ENCODE measurements at places on chromosomes 2 and 18. TPM values are rescaled to one million over a fixed set of nuclear protein-coding genes. Genes with fewer than 3 reads are reported as not detected.
A peak's percentile ranks its signal among the peaks of the same experiment; 100 is the strongest.

DNA sequence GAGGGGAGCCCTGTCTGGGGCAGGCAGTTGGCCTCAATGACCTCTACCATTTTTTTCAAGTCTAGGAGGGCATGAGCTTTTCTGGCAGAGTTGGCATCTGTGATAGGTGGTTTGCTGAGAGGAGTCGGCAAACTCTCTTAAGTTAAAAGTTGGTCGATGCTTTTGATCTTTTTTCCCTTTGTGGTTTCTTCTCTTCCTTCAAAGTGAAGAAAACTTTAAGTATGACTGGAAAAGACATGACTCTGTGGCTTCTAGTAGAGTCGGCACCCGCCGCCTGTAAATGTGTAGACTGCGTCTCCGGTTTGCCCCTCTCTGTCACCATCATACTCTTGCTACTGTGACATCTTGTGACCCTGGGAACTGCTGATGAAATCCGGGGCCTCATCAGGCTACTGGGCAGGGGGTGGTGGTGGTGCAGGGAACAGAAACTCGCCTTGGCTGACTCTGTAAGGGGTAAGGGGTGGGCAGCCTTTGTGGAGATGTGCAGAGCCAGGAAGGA lies 21.1 kb downstream of the INPP5D start:
- peak; percentile 68 for DNase-seq

DNA sequence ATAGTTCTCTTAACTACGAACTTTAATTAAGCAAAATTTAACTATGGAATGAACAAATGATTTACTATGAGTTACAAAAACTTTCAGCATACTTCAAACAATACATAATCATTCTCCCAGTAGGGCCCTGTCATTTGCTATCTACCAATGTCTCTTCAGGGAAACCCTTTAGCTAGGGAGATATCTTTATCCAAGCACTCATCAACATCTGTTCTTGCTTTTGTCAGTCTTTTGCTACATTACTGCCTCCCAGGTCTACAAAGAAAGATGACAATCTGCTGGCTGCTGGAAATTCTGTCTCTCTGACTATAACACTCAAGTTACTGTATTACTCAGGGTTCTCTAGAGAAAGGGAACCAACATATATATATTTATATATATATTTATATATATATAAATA lies 1626.3 kb upstream of the CELF4 start:
- DNase-seq, result no peak

DNA sequence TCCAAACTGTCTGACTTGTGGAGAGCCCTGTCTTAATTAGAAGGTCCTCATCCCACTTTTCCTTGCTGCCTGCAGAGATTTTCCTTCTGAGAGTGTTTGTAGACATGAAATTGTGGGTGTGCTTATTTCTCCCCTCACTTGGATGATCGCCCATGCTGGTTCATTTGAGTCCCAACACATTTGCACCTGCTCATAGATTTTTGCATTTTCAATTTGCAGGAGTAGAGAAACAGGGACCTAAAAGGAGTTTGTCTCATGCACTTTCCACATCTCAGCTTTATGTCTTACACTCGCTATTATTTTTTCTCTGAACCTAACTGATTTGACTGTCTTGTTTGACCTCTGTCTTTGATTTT lies 33.2 kb upstream of the FHL2 start:
- DNase-seq, result no peak

- no peak for DNase-seq
Measured at GRCh38 chr18:47677952-47678351, 252.5 kb downstream of the SMAD2 start.

- DNase-seq, result no peak
Measured at GRCh38 chr2:74619651-74620297, 28.4 kb downstream of the M1AP start.

- no peak for DNase-seq
Measured at GRCh38 chr18:3603421-3604234, 153.7 kb downstream of the TGIF1 start.

DNA sequence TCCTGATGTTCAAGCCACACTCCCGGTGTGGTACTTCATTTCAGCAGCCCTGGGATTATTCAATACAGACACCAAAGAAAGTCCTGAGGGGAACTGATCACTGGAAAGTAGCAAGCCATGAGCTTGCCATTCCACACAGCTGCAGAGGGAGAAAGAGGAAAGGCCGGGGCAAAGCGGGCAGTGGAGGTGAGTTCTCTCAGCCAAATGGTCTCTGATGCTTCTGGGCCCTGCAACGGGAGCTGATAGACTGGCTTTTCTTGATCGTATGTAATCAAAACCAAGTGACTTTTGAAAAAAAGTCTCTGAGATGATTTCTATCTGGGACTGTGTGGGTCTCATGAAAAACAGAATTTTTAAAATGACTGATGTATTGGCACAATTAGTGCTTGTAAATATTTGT lies 152.9 kb downstream of the ALPK2 start:
- DNase-seq, result no peak

DNA sequence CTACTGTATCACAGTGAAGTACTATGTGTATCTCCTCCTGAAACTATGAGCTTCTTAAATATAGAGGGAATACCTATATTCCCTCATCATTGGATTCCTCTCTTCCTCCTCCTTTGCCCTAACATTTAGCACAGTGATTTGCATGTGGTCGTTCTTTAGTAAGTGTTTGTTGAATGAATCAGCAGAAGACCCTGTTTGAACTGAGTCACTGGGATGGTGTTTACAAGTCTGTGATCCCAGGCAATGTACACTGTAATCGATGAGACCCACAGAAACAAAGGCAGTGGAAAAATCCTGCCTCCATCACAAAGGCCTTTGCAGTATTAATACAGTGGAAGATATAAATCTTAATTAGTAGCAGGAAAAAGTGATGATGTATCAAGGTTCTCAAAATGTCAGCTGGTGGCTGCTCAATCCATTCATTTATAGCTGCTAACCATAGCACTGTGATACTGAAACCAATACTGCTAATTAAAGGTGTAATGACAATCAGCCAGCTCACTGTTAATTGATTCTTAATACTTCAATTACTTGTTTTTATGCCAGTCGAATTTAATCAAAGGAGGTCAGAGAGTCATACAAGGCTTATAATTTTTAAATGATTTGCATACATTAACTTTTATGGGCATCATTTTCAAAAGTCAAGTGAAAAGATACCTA lies 20.8 kb upstream of the MYO3B start:
- no peak for DNase-seq

DNA sequence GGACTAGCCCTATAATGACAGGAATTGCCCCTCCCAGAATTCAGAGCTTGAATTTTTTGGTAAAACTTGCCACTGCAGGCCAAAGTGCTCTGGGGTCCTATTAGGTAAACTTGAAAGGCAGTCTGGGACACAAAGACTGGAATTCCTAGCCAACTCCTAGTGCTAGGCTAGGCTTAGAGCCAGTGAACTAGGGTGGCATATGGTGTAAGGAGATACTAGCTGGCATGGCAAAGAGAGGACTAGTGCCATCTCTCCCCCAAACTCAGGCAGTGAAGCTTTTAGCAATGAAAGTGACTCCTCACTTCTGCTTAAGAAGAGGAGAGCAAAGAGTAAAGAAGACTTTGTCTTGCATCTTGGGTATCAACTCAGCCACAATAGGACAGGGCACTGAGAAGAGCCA lies 410.5 kb upstream of the CNTNAP5 start:
- DNase-seq, result no peak

DNA sequence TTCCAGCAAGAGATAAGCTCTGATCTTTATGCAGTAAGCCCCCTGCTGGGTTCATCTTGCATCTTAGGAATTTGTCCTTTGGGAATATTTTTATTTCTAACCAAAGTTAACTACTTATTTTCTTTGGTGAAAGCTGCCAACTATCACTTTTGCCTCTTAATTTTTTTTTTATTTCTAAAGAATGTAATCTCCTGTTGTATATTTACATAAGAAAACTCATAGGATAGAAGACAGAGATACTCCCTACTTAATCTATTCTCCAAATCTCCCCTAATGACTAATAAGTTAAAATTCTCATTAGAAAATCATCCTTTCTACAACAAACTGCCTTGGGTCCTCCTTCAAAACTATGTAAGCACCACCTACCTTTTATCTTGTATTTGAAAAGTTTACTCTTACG lies 612.2 kb upstream of the SLC39A10 start:
- DNase-seq, result no peak

DNA sequence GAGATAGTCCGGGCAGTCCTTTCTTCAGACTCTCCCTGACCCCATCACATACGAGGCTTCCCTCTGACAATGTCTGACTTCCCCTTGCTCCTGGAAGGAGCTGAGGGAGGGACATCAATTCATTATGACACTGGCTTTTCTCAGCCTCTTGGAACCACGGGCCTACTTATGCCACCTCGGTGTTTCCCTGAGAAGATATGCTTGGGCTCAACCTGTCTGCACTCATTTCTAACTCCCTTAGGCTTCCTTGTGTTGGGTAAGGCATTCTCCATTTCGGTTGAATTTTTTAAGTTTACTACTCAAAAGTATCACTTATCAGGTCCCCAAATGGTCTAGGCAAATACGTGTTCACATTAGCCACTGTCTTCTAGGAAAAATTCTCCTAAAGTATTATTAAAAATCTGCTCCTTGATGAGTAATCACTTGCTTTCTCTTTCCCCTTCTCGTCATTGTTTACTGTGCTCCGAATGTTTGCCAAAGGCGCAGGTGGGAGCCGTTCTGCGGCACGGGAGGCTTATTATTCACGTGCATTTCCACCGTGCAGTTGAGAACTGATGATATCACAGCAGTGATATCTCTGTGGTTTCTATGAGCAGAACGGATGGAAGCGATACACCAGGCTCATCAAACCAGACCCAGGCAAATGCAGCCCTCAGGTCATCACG lies 33.1 kb downstream of the ARL4C start:
- DNase-seq, result peak; percentile 76

GRCh38 chr2:227308784-227309183 lies 16.3 kb upstream of the MFF start:
- DNase-seq, result no peak

- DNase-seq, result no peak
Measured at GRCh38 chr2:152339556-152340286, 4.7 kb downstream of the FMNL2 start.

- DNase-seq, result no peak
Measured at GRCh38 chr2:136221026-136221425, 103.1 kb upstream of the CXCR4 start.

DNA sequence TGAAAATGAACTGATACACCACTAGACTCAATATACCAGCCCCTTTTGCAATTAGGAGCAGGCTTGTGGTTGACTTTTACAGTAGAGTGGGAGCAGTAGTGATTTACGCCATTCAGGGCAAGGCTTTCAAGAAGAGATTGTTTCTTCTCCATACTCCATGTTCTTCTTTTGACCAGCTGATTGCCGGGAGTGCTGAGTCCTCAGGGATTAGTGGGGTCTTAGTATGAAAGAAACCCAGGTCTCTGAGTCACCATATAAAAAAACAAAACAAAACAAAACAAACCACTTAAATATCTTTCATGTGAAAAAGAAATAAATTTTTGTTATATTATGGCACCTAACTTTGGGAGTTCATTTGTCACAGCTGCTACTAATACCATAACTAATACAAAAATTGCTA lies 465.6 kb upstream of the TRIB2 start:
- DNase-seq, result no peak

DNA sequence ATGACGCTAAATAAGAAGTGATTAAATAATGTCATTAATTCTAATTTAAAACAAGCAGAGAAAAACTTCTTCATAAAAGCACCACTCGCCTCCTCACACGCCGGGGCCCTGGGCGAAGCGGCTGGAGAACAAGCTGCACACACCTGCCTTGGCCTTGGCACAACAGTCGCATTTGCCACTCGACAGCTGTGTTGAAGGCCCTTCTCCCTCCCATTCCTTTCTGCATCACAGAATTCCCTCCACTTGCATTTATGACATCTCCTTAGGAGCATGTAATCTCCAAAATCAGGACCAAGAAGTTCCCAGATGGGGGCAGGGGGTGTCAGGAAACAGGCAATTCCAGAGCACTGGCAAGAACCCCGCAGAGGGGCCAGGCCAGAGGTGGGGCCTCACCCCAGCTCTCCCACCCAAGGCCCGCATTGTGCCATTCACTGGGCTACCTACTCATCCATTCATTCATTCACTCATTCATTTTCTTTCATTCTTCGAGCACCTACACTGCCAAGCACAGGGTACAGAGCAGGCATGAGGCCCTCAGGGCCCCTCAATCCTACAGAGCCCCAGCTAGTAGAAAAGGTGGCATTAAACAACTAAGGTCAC lies 6.4 kb downstream of the HDAC4 start:
- DNase-seq, result no peak

GRCh38 chr2:176242276-176242675 lies 27.0 kb upstream of the MTX2 start:
- DNase-seq, result no peak

DNA sequence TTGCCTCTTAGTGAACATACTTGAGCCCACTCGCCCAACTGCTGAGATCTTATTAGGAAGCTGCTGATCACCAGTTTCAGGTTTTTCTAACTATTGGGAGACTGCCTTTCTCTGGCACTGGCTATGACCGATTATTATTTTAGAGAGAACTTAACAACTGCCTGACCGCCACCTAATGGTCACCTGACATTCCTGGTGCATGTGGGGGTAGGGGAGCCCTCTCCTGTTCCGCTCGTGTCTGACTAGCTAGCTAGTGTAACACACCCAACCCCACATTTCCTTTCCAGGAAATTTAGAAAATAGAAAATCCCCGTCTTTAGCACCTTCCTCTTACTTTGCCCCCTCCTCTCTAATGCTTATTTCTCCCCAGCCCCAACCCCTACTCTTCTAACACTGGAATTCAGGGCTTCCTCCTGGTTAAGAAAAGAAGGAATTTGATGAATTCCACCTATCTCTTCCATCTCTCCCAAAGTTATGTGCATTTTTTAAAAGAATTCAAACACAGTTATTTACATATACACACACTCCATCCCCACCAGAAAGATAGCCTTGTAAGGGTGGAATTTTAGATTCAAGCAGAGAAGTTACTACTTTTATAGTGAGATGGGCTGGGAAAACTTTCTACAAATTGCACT lies 19.4 kb upstream of the DNER start:
- no peak for DNase-seq

- DNase-seq, result no peak
Measured at GRCh38 chr2:8599421-8600242, 82.2 kb upstream of the ID2 start.

DNA sequence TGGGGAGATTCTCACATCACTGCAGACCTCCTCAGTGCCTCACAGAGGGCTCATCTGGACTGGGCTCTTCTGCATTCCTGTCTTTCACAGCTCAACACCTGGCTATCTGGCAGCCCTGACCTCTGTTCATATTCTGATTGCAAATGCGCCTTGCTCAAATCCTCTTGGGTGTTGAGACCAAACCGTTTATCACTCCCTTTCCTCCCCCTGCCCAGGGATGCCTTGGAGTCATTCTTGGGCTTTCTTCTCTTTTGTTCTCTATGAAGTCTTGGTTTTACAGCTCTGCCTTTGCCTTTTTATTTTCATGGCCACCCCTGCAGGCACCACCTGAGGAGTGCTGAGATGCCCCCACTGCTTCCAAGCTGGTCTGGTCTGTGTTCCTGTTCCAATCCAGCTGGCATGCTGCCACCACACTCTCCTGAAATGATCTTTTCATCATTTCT lies 26.3 kb downstream of the TUBB6 start:
- DNase-seq, result no peak

GRCh38 chr18:2304378-2305175 lies 266.7 kb downstream of the METTL4 start:
- no peak for DNase-seq

The LDLRAD4 gene
- total RNA-seq, result 34.3 TPM

The MYO3B gene
- 0.05 TPM for total RNA-seq

The TRIM54 gene
- 0.31 TPM for total RNA-seq

The CDKL4 gene
- total RNA-seq, result 1.1 TPM

The DOK6 gene
- total RNA-seq, result not detected

The VPS54 gene
- total RNA-seq, result 13.4 TPM

The R3HDM1 gene
- 53.9 TPM for total RNA-seq
